Activated CD8-positive, alpha-beta memory T cell treated with anti-CD3 and anti-CD28 coated beads for 48 hours (primary cell): ENCODE measurements at places on chromosomes 2 and 18.

DNA sequence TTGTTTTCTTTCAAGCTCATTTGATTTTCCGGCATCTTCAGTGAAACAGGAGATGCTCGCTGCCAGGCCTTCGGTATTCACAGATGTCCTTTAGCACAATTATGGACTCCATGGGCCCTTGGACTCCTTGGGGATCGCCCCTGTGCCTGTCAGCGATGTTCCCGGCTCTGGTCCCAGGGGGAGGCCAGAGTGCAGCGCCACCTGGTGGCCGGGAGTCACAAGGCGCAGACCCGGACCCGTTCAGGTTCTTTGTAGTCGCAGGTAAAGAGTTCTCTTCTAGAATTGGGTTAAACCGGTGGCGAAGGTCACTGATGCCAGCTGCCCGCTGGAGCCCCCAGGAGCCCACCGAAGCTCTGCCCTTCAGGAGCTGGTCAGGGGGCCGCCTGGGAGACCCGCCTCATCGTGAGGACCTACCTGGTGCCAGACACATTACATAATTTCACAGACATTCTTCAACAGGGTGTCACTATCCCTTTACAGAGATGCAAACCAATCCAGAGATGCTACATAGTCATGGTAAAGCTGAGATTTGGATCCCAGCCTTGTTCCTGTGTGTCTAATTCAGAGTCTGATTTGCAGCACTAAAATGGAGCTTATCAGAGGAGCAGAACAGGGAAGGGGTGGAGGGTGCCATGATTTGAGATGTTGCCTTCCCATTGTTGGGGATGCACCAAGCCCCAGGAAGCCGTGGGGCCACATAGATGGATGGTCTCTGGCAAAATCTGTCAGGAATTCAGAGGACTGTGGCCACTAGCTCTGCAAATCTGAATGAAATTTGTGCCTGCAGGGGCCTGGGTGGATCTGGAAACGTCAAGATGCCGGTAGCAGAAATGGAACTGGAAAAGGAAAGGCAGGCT is 6.0 kb upstream of the INPP5D start:
- DNase-seq, result peak; percentile 67

DNA sequence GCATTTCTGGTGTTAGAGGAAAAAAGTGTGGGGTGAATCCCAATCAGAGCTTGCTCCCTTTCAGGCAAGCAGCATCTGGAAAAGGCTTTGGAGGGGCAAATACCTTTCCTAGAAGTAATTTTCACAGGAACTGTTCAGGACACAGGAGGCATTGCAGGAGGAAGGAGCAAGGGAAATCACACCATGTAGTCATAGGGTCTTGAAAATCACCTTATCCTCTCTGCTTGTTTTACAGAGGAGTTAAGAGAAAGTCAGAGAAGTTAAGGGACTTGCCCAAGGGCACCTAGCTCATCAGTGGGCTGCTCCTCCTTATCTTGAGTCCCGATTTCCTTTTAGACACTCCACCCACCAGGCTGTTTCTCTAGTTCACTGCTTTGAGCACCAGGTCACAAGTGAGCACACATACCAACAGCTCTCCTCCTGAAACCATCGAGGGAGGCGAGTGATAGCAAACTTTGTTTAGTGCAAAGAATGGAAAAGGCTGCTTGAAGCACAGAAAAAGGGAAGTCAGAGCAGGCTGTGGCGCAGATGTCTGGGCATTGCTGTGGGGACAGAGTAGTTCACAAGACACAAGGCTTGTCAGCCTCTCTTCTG is 89.2 kb upstream of the CXCR4 start:
- DNase-seq, result no peak

DNA sequence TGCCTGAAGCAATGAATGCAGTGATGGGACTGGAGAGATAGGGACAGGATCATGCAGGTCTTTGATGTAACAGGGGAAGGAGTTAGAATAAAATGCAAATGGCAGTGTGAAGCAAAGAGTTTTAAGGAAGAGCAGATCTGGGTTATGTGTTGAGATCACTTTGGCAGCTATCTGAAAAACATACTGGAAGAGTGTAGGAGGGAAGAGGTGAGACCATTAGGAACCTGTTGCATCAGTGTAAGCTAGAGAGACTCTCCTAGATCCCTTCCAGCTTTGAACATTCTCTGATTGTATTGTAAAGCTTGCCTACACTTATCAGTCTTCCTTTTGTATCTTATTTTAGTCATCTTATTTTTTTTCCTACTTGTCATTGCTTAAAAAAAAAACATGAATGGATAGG is 10.5 kb downstream of the ACVR2A start:
- no peak for DNase-seq

GRCh38 chr2:3491716-3492474 is 27.4 kb downstream of the ADI1 start:
- no peak for DNase-seq

DNA sequence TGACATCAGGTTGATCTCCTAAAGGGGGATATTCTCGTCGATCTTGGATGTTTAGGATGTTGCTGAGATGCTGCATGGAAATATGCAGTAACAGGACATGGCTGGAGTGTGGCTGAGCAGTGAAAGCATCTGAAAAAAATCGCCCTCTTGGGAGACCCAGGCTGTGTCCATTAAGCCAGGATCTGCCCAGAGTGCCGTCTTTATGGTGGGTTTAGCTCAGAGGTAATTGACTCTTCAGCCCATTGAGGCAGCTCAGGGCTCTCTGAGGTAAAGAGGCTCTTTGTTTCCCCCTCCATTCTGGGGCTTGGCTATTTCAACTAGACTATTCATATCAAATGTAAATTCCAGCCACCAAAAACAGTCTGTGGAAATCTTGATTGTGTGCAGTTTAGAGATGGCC is 26.5 kb downstream of the OSBPL6 start:
- no peak for DNase-seq

GRCh38 chr2:238108423-238109183 is 8.5 kb downstream of the ESPNL start:
- DNase-seq, result no peak

DNA sequence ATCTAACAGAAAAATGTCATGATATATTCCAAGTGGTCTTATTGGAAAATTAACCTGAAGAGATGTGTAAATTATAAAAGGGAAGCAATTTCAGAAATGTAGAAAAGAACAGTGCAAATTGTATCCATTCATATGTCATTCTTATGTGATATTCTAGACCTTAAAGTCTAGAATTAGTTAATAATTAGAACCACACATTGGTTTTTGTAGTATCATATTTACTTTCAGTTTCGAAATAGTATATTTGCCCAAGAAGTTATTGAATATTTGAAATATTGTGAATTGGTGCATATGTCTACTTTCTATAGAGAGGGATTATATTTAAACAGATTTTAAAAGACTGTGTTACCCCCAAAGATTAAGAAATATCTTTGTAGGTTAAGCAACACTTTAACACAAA is 1348.6 kb upstream of the ACVR2A start:
- DNase-seq, result no peak

DNA sequence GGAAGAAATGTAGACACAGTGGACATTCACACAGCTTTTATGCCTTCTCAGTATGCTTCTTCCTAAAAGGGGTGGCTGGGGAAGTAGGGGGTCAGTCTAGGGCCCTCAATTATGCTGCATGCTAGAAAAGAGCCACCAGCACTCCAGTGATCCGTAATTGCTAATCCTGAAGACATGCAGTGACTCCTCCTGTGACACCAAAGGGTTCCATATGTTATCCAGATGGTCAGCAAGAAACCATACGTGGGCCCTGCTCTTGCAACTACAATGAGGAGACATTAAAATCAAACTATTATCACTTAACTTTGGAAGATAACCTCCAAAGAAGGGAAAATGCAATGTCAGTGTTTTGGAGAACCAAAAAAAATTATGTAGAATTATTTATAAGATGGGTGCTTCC is 143.4 kb upstream of the LYPD1 start:
- DNase-seq, result no peak
